ENCODE measurements at places on chromosomes 7 and 10.

DNA sequence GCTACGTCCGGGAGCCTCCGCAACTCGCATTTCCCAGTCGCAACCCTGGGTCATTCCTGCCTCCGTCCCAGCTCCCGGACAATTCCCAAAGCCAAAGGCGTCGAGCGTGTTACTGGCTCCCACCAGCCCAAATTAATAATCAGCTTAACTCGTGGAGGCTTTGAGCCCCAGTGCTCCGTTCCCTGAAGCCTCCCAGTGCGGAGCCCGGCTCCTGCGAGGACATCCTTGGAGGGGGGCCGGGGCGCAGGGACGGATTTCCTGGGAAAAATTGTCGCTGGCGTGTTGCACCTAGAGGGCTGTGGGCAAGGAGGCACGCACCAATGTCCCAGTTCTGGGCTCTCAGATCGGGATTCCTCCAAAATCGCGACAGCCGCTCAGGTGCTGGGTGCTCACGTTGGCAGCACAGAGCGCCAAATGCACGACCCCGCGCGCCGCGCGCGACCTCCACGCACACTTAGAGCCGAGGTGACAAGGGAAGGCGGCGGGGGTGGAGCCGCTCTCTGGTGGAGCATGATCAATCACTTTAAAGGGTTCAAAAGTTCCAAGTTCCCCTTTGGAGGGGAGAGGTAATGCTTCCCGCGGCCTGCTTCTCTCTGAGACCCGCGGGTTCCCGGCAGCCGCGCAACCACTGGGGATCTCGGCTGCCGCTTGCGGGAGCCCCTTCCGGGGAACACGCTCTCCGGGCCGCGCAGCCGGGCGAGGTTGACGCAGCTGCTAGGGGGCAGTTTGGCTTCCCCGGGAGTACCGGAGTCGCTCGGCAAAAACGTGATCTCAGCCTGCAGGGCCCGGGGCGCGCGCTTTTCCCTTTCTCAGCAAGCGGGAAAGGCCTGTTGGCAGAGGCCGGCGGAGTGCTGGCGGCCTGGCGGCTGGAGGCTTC lies 25.5 kb downstream of the SKIDA1 start:
- DNase-seq, result no peak

GRCh38 chr7:116727432-116728009 lies 55.5 kb downstream of the MET start:
- no peak for DNase-seq

DNA sequence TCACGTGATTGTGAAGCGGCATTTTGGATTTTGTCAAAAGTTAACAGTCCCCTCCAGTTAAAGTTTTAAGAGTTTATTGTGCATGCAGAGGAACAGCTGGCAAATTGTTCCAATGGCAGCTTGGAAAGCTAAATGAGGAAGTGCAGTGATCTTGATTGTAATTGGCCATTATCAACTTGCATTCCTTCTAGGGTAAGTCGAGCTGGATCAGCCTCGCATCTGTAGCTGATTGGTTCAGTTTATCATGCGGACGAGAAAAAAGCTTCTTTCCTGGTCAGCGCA lies 566 bp downstream of the ZNF789 start:
- no peak for DNase-seq

- DNase-seq, result no peak
These were observed 115.5 kb downstream of the LMBR1 start for GRCh38 chr7:156777364-156778069.

GRCh38 chr10:15411010-15411409 lies 39.9 kb upstream of the FAM171A1 start:
- DNase-seq, result no peak

DNA sequence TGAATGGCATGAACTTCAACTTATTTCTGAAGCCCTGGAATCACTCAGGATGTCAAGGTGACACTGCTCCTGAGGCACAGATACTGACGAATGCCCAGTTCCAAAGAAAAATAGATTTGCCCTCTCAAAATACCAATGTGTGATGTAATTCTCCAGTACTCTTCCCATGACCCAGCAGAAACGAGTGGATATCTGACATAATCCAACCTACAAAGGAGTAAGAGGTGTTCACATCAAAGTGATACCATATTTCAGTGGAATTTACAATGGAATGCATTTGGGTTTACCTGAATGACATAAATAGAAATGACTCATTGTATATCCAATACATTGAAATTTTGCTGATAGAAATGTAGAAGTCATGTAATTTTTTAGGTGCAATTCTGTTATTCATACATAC lies 120.9 kb upstream of the ADAM12 start:
- no peak for DNase-seq

DNA sequence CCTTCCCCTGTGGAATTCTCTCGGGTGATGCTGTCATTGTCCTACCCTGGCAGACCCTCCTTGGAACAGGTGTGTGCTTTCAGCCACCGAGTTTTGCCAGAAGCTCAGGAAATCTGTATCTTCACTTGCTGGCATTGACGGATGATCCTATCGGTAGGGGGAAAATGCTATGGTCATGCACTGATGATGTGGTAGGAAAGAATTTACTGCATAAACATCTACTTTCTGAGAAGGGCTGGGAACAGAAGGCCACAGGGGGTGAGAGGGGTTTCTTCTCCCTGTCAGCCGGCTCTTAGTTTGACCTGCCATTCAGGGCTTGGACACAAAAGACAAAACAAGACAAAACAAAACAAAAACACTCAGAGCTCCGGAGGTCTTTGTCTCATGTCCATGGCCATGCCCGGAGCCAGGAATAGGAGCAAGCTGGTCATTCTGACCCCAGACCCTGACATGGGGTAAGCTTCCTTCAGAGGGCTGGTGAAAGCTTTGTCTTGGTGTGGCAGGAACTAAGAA lies 43.6 kb upstream of the CARD11 start:
- DNase-seq, result no peak

DNA sequence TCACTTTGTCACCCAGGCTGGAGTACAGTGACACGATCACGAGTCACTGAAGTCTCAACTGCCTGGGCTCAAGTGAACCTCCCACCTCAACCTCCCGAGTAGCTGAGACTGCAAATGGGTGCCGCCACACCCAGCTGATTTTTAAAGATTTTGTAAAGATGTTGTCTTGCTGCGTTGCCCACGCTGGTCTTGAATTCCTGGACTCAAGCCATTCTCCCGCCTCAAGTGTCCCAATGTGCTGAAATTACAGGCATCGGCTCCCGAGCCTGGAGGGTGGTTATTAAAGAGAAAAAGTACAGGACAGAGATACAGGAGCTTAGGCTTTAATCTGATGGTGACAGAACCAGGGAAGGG lies 55.1 kb downstream of the KCTD7 start:
- no peak for DNase-seq

GRCh38 chr10:100996678-100997359 lies 2.8 kb upstream of the LZTS2 start:
- DNase-seq, result no peak

DNA sequence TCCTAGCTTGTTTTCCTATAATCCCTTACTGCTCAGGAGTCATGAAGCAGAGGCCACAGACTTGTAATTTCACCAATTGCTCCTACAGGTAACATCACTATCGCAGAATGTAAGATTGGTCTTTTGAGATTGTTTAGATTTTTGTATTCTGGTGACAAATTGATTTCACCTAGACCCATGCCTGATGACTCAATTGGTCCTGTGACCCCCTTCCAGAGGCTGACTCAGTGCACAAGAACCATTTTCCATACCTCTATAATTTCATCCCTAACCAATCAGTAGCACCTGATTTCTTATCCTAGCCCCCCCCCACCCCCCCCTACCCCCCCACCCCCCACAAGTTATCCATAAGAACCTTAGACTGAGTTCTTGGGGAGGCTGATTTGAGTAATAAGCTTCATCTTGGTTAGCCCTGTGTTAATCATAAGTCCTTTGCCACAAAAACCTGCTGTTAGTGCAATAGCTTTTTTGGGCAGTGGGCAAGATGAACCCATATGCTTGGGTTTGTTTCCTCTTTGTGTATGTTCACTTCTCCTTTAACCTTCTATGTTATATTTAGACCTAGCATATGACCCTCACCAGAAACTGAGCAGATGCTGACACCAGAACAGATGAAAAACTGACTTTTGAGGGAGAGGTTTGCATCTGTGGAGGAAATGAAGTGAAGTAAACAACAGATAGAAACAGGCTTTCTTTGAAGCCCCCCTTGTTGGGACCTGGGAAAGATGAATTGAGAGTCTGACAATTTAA lies 187.1 kb downstream of the KIF20B start:
- no peak for DNase-seq

DNA sequence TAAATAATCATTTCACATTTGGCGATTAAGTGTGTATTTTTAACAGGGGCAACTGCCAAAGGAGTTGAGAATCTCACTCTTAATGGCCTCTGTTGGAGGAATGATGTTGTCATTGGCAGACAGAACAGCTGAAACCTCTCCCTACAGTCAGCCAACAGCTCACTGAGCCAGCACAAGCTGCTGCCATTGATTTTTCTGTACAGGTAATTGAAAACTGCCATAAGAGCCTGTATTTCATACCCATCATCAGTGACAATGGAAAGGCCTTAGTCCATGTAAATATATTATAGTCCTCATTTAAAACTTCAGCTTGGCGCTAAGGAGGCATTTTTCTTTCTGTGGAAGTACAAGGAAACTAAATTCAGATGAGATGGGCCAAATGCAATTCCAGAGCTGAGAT lies 28.1 kb upstream of the PTN start:
- DNase-seq, result no peak

DNA sequence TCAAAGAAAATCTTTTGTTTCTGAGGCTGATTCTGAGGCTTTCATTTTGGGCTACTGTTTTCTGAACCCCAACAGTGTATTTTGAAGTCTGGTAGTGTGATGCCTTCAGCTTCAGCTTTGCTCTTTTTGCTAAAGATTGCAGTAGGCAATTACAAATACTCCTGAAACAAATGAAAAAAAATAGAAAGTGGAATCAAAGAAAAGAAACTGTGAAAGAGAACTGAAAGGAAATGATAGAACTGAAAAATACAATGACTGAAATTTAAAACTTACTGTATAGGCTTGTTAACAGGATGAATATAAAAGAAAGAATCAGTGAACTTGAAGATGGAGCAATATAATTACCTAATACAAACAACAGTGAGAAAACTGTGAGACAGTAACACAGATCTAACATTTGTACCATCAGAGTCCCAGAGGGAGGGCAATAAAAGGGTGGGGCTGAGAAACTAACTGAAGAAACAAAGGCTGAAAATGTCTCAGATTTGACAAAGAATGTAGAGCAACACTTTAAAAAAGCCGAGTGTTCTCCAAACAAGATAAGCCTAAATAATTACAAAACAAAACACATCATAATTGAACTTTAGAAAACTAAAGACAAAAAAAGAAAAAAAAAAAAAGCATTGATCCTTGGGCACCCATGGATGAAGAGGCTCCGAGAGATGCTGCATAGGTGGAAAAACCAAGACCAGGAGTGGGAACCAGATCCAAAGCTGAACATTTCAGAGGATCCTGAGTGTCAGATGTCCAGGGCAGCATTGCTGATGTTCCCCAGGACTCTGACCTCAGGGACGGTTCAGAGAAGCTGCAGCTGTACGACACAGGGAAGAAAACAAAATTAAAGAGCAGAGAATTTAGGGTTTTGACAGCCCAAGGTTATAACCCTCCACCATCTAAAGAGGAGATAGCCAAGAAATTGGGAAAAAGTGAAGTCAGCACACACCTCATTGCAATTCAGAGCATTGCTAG lies 223.2 kb upstream of the IGFBP3 start:
- DNase-seq, result no peak

DNA sequence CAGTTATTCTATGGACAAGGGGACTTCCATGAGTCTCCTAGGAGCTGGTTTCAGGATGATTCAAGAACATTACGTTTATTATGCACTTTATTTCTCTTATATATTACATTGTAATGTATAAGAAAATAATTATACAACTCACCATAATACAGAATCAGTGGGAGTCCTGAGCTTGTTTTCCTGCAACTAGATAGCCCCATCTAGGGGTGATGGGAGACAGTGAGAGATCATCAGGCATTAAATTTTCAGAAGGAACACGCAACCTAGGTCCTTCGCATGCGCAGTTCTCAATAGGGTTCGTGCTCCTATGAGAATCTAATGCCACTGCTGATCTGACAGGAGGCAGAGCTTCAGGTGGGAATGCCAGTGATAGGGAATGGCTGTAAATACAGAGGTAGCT lies 137.9 kb downstream of the ANKRD30A start:
- no peak for DNase-seq

DNA sequence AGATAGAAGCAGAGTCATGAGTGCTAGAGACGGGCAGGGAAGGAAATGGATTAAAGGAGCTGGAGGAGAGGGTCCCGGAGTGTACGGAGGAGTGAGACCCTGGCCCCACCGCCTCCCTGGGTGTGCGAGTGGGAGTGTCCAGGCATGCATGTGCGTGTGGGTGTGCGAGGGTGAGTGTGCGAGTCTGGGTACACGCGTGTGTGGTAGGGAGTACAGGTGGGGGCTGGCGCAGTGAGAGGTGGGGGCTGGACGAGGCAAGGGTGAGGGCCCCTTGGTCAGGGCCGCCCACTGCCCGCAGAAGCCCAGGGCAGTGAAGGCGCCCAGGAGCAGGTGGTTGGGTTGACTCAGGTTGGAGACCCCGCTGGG lies 97.6 kb downstream of the BMS1 start:
- no peak for DNase-seq

GRCh38 chr10:124748166-124748565 lies 4.0 kb upstream of the FAM53B start:
- no peak for DNase-seq

GRCh38 chr7:47893238-47893637 lies 55.0 kb downstream of the PKD1L1 start:
- DNase-seq, result no peak

GRCh38 chr7:74619235-74619860 lies 38.2 kb upstream of the GTF2I start:
- no peak for DNase-seq

DNA sequence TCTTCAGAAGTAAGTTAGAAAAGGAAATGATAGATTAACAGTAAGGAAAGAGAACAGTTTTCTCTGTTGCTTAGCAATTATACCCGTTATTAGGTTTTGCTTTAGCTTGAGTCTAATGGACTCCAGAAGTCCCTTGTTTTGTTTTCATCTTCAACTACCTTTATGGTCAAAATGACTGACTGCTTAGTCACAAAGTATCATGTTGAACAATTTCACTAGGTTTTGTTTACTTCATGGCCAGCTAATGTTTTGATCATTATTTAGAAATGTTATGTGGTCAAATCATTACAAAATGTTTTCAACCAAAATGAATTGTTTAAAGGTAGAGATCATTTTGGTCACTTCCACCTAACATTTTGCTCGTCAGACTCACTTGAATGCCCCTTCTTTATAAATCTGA lies 1.9 kb downstream of the UBN2 start:
- DNase-seq, result no peak

DNA sequence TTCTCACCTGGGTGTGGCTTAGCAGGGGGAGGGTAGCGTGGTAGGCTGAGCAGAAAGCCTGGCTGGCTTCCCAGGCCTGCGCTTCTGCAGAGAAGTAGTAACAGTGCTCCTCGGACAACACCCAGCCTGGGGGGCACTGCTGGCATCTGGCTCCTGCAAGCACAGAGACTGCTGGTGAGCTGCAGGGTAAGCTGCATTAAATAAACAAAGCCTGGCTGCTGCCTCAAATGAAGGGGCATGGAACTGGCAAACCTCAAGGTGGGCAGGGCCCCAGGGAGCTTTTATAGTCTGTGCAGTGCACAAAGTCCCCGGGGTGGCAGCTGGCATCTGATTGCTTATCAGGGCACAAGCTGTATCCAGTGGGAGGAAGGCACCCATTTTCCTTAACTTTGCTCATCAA lies 3.9 kb downstream of the KLRG2 start:
- DNase-seq, result no peak

GRCh38 chr7:36278620-36279172 lies 111.0 kb upstream of the ANLN start:
- peak; percentile 61 for DNase-seq

All from NCI-H2107 (cell line).